Cardiac muscle cell (in vitro differentiated cells and primary cell): ENCODE measurements at places on chromosomes 2 and 18. TPM values are rescaled to one million over a fixed set of nuclear protein-coding genes. Genes with fewer than 3 reads are reported as not detected.
A peak's percentile ranks its signal among the peaks of the same experiment; 100 is the strongest.

- no peak overlapping the region for H3K27ac ChIP-seq
- no peak for DNase-seq
- no peaks in the 10 kb centered on the region for H3K36me3 ChIP-seq
- H3K4me3 ChIP-seq = no peak overlapping the region
- no peaks in the 10 kb centered on the region for H3K4me1 ChIP-seq
Observed at GRCh38 chr18:67876871-67877270, 360.4 kb upstream of the DSEL start.

- peaks cover 19% of the 10 kb centered on the region for H3K4me1 ChIP-seq
- DNase-seq = no peak
- no peak overlapping the region for H3K27ac ChIP-seq
- no peak overlapping the region for H3K4me3 ChIP-seq
Observed at GRCh38 chr2:185473838-185474237, 264.8 kb upstream of the FSIP2 start.

GRCh38 chr2:177397481-177398289 is 5.1 kb downstream of the AGPS start:
- H3K27ac ChIP-seq = no peak overlapping the region
- H3K4me1 ChIP-seq = peaks cover 21% of the 10 kb centered on the region
- DNase-seq = peak; percentile 89
- H3K36me3 ChIP-seq = no peaks in the 10 kb centered on the region

GRCh38 chr2:100126897-100127401 is 15.4 kb downstream of the AFF3 start:
- no peak overlapping the region for H3K27ac ChIP-seq
- H3K4me3 ChIP-seq = no peak overlapping the region
- H3K4me1 ChIP-seq = peaks cover 18% of the 10 kb centered on the region
- H3K36me3 ChIP-seq = no peaks in the 10 kb centered on the region

The MGAT4A gene
- total RNA-seq = 3.6 and 4.1 TPM in 2 replicates
